ENCODE measurements at places on chromosomes 4 and X.

DNA sequence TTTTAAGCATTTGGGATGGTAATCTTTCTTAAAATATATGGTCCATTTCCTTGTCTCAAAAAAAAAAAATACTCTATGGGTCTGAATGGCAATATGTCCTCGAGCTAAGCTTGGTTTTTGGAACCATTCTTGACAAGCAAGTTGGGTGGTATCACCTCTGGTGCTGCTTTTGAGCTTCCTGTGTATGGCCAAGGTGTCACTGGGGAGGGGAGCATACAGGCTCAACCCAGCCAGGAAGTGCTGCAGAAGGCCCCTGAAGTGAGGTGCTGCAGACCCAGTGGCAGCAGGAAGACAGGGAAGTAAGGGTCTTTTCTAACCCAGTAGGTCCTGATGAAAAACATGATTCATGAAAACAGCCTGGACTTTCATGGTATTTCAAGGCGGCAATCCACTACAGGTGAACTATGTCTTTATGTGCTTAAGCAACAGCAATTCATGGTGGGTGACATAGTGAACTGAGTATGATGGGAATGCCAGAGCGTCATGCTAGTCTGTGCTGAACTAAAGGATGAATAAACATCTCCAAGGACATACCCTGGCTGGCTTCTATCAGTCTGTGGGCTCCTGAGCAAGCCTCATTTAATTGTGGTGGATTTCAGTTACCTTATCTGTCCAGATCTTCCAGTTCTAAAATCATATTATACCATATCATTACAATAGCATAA lies 15.1 kb downstream of the TRAPPC2 start:
- DNase-seq, result no peak

DNA sequence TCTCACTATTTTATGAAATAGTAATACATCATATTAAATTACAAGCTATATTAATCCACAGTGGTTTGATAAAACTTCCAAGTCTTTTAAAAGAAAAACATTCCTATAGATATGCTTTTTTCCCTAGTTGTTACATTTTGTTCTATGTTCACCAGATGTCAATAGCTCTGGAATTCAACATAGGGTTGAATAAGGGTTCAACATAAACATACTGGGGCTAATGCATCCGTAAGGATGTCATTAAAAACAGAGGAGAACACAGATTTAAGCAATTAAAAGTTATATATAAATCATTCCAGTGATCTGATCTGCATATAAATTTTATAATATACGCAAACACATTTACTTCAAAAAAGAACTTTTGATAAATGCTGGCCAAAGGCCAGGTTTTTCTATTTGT lies 32.5 kb downstream of the SULT1B1 start:
- DNase-seq, result peak; percentile 63

DNA sequence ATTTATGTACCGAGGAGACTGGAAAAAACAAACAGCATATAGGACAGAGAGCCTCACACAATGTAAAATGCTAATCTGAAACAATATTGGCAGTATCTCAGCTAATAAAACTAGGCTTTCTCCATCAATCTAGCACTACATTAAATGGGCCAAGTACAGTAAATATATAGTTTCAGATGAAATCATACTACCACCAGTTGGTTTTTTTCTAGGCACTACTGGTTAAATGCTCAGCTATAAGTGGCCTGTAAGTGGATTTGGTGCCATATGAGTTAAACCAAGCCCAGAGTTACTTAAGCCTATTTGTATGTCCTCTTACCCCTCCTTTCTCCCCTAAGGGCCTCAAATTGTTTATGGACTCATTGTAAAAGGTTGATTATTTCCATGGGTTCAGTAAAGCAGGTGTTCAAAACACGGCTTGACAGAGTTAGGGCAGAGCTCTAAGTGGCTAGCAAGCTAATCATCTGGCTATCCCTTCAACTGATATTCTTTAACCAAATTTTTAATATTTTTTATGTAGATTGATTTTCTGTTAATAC lies 57.5 kb downstream of the FAM13A start:
- no peak for DNase-seq

DNA sequence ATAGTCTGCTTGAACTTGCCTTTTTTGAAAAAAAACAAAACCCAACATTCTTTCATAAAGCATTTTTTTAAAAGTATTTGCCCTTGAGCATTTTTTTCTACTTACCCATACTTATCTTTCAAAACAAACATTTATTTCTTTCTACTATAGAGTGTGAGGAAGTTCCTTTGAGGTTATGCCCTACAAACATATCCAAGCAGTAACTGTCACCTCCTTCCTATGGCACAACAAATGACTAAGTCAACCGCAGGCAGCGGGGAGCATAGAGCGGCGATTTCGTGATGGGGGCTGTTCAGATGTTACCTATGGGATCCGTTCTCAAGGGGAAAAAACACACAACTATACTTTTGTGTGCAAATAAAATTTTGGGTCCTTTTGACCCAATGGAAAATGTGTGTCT lies 19.4 kb downstream of the SPRY1 start:
- DNase-seq, result peak; percentile 83

DNA sequence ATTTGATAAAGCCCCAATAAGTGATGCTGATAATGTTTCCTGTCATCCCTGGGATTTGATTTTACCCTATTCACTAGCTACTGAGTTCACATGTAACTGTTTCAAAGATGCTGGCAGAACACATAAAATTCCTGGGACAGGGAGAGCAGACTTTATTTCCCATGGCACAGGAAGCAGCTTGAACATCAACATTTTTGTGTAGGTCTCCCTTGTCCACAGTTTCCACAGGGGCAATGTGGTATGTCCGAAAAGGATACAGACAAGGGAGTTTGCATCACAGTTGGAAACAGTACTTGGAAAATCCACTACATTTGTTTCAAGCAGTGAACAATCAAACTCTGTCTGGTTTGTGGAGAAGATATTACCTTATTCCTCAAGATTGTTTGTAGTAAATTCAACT lies 129.2 kb upstream of the KLHL4 start:
- no peak for DNase-seq
